ENCODE measurements at places on chromosomes 3 and 15.
A peak's percentile ranks its signal among the peaks of the same experiment; 100 is the strongest.

- DNase-seq = no peak
Observed at GRCh38 chr3:46293991-46294833, 52.0 kb downstream of the CCR3 start.

- no peak for DNase-seq
Observed at GRCh38 chr3:30314757-30315325, 291.6 kb upstream of the TGFBR2 start.

DNA sequence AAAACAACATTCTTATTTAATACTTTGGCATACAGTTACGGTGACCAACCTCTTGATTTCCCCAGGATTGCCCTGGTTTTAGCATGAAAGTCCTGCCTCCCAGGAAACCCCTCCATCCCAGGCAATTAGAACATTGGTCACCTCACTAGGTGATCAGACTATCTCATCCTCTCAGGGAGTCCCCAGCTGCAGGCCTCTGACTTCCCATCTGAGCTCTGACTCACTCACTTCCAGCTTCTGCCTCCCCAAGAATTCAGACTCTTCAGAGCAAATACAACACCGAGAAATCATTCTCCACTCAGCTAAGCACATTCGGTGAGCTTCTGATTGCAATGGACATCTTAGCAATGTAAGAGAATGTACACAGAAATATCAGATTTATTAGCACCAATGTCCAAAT is 92.4 kb upstream of the HES1 start:
- peak; percentile 49 for DNase-seq

DNA sequence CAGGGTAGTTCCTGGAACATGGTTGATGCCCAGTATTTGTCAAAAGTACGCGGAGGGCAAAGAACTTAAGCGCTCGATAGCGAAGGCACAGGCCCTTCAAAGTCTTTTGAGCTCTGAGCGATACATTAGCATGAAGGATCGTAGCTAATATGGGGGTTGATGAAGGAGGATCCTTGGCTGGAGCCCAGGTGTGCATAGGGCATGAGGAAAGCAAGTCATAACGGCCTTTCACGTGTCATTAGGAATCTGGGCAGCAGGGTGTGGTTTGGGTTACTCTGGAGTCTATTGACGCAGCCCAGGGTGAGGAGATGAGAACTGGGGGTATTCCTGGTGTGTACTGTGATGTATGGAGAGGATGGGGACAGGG is 31.7 kb downstream of the SPINK8 start:
- DNase-seq = no peak

- no peak for DNase-seq
Observed at GRCh38 chr3:3209714-3210113, 30.2 kb upstream of the CRBN start.

DNA sequence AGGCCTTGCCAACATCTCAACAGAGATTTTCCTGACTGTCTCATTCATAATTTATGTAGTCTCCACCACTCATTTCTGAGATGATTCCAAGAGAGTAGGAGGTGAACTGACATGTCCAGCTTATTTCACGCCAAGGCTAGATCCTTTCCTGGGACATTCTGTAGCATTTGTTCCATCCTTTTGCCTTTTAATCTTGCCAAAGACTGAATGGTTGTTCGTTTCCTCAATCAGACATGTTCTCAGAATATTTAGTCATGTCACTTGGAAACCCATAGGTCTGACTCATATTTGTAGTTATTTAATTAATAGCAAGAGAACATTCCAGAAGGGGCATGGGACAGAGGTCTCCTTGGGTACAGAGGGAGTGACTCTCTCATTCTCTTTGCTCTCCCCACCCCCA is 80.9 kb downstream of the DHX36 start:
- no peak for DNase-seq

GRCh38 chr3:52430416-52430810 is 14.5 kb downstream of the SEMA3G start:
- DNase-seq = no peak

All from SJSA1 (cell line).